ENCODE measurements at places on chromosomes 5 and 9. TPM values are rescaled to one million over a fixed set of nuclear protein-coding genes. Genes with fewer than 3 reads are reported as not detected.

DNA sequence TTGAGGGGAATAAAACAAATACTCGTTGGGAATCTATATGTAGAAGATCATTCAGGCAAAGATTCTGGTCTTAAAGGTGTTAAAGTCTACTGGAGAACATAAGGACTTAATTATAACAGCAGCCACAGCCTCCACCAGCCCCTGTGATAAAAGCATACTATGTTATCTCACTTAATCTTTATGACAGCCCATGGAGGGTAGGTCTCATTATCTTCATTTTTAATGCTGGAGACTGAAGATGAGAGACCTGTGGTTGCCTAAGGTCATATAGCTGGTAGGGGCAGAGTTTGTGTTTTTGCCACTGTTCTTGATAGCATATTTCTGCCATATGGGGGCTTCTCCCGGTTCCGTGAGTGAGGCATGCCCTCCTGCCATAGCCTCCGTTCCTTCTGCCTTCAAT is 88.7 kb downstream of the TRIO start:
- DNase-seq, result no peak

GRCh38 chr9:117526674-117527073 is 111.8 kb upstream of the ASTN2 start:
- no peak for DNase-seq

- DNase-seq, result peak; percentile 68
These were observed 306.9 kb downstream of the GLIS3 start for GRCh38 chr9:3992924-3993323.

DNA sequence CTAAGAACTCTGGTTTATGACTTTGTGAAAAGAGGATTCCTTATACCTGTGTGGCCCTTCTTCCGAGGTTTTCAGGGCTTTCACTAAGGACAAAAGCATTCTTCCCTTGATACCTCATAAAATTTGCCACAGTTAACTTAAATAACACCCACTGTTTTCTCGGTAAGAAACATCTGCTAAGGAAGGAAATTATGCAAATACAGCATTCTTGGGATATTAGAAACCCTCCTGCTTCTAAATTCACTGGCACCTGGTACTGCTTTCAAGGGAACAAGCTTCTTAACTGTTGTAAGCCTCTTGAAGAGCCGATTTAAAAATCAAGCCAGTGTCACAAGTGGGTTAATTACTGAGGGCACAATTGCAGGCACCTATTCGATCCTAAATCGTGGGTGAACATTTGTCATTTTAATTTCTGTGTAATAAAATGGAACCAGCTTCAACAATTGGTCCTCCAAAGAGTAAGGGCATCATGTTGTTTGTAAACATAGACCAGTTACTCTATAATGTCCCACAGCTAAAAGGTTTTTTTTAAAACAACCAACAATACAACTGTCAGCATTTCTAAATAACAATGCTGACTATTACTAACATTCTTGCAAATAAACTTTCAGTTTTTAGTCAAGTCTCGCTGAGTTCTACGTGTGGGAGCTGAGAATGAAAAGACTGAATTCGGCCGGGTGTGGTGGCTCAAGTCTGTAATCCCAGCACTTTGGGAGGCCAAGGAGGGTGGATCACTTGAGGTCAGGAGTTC is 26.6 kb downstream of the AK3 start:
- DNase-seq, result no peak

- no peak for DNase-seq
These were observed 173.6 kb downstream of the GADD45G start for GRCh38 chr9:89778100-89779090.

The ACO1 gene
- total RNA-seq, result 52.8 TPM

GRCh38 chr9:83474631-83475030 is 63.6 kb downstream of the FRMD3 start:
- DNase-seq, result no peak

DNA sequence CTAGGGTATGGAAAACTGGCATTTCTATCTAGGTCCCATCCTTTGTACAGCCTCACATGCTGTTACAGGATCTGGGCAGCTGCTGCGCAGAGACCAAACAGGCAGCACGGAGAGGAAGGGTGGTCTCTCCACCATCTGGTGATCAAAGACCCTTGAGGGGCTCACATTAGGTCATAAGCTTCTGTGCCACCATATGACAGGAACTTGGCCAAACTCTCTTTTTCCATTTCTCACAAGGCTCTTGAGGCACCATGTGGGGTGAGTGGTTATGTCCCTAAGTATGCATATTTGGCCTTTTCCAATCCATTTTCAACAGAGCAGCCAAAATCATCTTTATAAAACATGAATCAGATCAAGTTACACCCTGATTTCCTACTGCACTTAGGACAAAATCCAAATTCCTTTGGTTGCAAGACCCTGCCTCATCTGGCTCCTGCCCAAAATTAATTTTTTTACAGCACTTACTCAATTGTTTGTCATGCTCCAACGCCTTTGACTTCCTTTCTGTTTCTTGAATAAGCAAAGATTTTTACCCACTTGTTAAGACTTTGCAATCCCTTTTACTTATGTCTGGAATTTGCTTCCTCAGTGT is 730.0 kb downstream of the MAT2B start:
- no peak for DNase-seq

The MFAP3 gene
- total RNA-seq, result 68.5 TPM

The ADRB2 gene
- total RNA-seq, result 3.7 TPM

GRCh38 chr5:173707392-173707791 is 90.9 kb upstream of the BOD1 start:
- DNase-seq, result peak; percentile 63

- no peak for DNase-seq
These were observed 102.2 kb downstream of the TRIO start for GRCh38 chr5:14245132-14245925.

The ANKRD18A gene
- total RNA-seq, result 1.1 TPM

The PCDHGA2 gene
- total RNA-seq, result 0.15 TPM

The DOK3 gene
- total RNA-seq, result 3.7 TPM

DNA sequence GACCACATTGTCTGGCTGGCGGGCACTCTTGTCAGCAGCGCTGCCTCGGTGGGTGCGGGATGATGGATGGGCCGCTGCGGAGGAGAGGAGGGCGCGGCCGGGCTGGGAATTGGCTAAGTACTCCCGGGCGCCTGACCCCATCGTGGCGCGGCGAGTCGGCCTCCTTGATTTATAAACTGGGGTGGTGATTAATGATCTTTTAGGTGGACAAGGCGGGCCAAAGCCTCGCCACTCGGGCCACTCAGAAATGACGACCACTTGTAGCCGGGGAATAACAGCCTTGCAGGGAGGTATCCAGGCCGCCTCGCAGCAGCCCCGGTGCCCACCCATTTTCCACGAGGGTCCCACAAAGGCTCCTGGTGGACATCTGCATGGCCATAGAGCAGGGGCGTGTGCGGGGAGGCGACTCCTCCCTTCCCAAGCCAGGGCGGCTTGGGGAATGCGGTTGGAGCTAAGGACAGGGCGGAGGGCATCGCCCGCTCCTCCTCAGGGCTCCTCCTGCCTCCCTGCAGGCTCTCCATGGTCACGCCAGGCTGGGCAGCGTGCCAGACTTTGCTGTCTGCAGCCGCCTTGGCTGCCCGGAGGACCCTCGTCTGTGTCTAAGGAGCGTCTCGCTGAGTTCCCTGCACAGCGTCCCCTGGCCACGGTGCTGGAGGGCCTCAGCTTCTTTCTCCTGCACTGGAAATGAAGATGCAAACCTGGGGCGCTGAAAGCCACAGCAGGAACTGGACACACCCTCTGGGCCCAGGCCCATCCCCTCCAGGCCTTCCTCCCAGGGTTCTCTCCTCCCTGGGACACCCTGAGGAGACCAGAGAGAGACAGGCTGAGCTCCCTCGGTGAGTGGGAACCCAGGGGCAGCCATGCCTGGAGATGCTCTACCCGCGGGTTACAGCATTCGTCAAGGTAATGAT is 287.4 kb upstream of the IRX4 start:
- peak; percentile 47 for DNase-seq

The SERF1B gene
- total RNA-seq, result 53.6 TPM

GRCh38 chr5:14432931-14433589 is 148.5 kb upstream of the OTULINL start:
- no peak for DNase-seq

GRCh38 chr5:66621146-66621545 is 25.0 kb downstream of the MAST4 start:
- no peak for DNase-seq

DNA sequence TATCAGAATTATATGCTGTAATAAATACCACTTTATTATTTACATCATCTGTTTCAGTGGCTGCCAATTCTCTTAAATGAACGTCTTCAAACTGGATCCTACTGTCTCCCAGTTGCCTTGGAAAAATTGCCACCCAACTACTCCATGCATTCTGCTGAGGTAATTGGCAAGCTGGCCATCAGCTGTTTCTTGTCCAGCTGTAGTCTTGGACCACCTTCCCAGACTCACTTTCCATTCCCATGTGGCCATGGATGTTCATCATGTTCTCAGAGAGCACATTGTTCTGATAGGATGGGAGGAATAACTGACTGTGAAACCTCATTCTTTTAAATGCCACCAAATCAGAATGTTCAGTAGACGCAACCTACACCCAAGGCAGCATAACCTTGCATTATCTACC is 157.5 kb downstream of the DOCK8 start:
- DNase-seq, result no peak

DNA sequence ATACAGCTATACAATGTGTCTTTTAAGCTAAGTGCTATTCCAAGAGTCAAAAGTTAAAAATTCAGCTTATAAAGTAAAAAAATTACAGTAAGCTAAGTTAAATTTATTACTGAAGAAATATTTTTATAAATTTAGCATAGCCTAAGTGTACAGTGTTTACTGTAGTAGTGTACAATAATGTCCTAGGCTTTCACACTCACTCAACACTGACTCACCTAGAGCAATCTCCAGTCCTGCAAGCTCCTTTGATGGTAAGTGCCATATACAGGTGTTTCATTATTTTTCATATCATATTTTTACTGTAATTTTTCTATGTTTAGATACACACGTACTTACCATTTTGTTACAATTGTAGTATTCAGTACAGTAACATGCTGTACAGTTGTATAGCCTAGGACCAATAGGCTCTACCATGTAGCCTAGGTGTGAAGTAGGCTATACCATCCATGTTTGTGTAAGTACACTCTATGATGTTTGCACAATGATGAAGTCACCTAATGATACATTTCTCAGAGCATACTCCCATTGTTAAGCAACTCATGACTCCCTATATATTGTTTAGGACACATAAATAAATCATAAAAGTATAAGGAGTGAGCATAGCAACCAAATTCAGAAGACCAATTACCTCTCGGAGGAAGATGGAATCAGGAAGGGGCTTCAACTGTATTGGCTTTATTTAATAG is 165.1 kb upstream of the SLC30A5 start:
- DNase-seq, result no peak

The GABRA1 gene
- 9.7 TPM for total RNA-seq

- no peak for DNase-seq
These were observed 75.9 kb downstream of the RAD23B start for GRCh38 chr9:107358986-107359385.

GRCh38 chr5:154295551-154295950 is 105.0 kb downstream of the GALNT10 start:
- no peak for DNase-seq

DNA sequence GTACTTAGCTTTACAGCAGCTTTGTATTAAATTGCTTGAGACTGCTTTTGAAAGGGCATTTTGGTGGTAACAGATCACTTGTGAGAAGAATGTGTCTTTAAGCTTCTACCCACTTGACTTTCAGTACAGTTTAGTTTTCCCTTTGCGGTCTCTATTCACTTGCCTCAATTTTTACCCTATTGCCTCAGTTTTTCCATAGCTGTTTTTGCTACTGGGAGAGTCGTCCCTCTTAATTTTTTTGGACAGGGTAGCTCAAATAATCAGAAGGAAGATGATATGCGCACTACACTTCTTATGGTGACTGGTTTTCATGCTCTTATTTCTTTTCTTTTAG is 18.8 kb downstream of the UGCG start:
- DNase-seq, result no peak

The ERAP2 gene
- 82.6 TPM for total RNA-seq

The PCDHGA10 gene
- 0.30 TPM for total RNA-seq

DNA sequence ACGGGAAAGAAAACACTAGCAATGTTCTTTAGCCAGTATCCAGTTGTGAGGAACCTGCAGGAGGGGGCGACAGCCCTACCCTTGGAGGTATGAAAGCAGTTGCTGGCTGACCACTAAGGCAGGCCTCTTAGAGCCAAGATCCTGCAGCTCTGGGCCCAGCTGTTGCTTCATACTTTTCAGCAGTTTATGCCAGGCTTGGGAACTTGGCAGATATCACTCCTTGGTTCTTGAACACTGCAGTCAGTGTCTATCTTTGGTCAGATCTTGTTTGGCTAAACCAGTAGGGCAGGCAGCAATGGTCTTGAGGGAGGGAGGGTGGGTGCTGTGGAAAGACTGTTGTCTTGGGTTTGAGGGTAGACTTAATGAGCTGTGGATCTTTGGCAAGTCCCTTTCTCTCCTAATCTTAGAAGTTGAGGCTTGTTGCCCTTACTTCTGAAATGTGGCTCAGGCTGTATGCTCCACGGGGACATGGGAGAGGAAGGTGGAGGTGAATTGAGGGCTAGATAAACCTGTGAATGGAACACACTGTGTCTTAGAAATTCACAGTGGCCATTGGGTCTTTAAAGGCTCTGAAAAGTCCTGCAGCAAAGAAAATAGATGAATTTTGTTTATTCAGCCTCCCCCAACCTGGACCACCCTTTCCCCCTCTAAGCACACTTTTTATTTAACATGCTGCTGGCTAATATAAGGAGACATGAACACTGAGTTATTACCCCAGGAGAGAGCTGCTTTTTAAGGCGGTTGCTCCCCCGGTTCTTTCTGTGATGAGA is 37.5 kb downstream of the ZNF618 start:
- no peak for DNase-seq

DNA sequence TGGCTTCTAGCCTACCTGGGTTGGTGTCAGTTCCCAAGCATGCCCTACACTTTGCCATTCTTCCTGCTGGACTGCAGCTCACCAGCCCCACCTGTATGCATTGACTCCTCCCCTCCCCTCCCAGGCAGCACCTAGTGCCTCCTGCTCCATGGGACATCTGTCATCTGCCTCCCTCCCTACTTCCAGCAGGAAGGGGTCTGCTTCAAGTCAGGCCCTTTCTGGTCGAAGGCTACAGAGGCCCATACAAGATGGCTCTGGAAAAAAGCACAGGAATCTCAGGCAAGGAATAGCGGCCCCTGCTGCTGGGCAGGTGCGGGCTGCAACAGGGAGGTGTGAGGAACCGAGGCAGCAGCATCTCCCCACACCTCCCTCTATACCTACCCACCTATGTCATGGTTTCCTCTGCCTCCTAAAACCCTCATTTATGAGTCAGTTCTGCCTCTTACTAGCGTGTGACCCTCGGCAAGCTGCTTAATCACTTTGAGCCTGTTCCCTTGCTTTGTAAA is 19.7 kb downstream of the WWC1 start:
- DNase-seq, result no peak

The QRFP gene
- not detected for total RNA-seq

The PLAC8L1 gene
- total RNA-seq, result 0.83 TPM

- no peak for DNase-seq
These were observed 12.6 kb downstream of the IL9 start for GRCh38 chr5:135883026-135883425.

DNA sequence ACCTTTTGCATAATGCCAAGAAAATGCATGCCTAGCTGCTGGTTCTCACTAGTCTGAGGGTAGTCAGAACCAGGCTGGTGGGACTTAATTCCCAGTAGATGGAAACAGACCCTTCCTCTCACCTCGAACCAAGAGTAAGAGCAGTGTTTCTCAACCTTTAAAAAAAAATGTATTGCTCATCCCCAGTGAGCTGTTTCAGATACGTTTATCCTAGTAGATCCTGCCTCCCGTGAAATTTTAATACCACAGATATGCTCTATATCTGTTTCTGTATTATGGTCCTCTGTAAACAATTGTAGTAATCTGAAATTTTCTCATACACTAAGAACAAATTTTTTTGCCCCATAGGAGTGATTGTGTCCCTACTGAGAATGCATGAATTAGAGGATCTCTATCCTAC is 86.2 kb downstream of the TEK start:
- no peak for DNase-seq

GRCh38 chr5:27502236-27502635 is 463.9 kb upstream of the CDH9 start:
- DNase-seq, result no peak

All from Daoy (cell line).